Colonic mucosa (tissue), 4 donors: ENCODE measurements at places on chromosomes 7 and 10. TPM values are rescaled to one million over a fixed set of nuclear protein-coding genes. Genes with fewer than 3 reads are reported as not detected.

- no peak for DNase-seq
Observed at GRCh38 chr10:86707505-86707904, 39.2 kb downstream of the LDB3 start.

- no peak for DNase-seq
Observed at GRCh38 chr7:150769768-150770167, 30.4 kb downstream of the TMEM176B start.

DNA sequence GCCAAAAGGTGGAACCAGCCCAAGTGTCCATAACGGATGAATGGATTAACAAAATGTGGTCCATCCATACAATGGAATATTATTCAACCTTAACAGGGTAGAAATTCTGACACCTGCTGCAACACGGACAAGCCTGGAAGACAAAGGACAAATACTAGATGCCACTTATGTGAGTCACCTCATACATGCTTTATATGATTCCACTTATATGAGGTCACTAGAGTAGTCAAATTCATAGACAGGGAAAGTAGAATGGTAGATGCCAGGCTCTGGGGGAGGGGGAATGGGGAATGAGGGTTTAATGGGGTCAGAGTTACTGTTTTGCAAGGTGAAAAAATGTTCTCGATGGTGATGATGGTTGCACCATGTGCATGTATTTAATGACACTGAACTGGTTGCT lies 34.0 kb upstream of the CYTH3 start:
- DNase-seq: no peak

DNA sequence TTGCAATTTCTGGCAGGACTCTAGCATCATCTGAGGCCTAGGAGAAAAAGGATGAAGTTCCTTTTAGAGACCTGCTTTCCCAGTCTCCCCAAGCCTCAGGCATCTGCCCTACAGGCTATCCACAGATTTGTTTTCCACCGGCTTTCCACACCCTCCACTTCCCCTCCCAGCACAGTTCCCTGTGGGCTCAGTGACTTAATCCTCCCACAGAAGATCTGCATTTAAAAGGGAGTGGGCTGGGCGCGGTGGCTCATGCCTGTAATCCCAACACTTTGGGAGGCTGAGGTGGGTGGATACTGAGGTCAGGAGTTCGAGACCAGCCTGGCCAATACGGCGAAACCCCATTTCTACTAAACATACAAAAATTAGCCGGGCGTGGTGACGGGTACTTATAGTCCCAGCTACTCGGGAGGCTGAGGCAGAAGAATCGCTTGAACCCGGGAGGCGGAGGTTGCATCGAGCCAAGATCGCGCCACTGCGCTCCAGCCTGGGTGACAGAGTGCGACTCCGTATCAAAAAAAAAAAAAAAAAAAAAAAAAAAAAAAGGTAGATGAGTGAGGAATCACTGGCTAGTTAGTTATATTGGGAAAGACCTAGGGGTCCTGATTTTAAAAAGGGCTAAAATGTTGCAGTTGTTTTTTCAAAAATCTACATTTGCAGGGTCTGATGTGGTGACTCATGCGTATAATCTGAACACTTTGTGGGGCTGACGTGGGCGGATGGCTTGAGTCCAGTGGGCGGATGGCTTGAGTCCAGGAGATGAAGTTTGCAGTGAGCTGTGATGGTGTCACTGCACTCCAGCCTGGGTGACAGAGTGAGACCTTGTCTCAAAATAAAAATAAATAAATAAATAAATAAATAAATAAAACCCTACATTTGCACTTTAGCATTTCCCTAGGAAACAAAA lies 119.5 kb downstream of the BAMBI start:
- DNase-seq: no peak

GRCh38 chr10:12769323-12770044 lies 232.0 kb downstream of the CCDC3 start:
- no peak for DNase-seq

- DNase-seq: no peak
Observed at GRCh38 chr7:85287106-85287825, 100.4 kb upstream of the SEMA3D start.

DNA sequence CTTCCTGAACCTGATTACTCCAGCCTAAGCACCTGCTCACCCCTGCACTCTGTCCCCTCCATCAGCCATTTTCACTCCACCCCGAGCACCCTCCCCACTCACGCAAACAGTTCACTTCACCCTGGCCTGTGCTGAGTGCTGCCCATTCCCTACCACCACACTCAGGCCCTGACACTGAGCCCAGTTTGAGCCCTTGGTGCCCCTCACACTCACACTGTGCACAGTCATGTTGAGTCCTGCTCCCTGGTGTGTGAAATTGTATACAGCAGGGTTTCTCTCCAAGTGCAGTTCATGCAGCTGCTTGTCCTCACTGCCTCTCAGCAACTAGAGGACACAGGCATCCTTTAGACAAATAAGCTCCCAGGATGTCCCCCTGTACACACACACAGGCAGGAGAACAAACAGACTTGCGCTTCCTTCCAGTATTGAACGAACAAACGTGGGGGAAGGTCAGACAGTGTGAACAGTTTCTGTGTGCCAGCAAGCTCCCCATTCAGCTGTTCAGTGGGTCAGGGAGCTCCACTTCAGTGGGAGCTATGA lies 6.8 kb downstream of the MYO1G start:
- DNase-seq: no peak

DNA sequence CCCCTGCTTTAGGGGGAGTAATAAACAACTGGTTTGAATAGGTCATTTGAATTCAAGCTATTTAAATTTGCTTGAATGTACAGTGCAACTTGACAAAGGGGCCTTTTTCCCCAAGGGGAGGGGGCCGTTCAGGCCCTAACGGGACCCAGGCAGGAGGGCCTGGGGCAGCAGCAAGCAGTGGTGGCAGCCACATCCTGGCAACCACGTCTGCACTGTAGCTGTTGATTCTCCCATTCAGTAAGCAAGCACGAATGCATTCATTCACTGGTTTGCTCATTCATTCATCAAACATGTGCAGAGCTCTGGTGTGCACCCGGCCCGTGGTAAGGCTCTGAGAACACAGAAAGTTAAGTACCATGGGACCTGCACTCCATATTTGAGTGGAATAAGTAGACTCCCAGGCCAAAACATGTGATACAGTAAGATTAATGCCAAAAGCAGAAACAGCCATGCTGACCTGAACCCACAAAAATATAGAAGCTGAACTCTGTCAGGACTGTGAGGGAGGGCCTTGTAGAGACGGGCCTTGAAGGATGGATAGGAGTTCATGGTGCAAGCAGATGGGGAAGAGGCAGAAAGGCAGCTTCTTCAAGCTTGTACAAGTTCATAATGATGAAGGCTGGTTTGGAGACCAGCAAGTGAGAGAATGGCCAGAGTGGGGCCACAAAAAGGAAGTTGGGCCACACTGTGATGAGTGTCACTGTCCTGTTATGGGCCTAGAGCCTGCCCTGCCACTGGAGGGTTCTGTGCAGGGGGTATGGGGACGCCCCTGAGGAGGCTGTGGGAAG lies 29.3 kb upstream of the C10orf53 start:
- DNase-seq: no peak

DNA sequence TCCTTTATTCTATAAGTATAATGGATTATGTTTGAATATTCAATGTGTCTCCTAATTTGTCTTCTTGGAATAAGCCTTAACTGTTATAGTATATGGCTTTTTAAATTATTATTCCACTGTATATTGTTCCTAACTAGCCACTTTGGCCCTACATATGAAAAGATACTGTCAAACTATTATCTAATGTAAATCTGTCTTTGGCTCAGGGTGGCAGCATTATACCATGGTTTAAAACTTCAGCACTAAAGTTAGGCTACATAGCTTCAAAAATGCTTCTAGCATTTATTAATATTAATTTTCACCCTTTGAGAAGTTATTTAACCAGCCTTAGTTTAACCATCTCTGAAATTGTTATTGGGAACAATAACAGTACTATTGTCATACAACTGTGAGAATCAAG lies 543.1 kb upstream of the MBL2 start:
- DNase-seq: no peak

GRCh38 chr7:41323806-41324205 lies 379.1 kb downstream of the INHBA start:
- DNase-seq: no peak

DNA sequence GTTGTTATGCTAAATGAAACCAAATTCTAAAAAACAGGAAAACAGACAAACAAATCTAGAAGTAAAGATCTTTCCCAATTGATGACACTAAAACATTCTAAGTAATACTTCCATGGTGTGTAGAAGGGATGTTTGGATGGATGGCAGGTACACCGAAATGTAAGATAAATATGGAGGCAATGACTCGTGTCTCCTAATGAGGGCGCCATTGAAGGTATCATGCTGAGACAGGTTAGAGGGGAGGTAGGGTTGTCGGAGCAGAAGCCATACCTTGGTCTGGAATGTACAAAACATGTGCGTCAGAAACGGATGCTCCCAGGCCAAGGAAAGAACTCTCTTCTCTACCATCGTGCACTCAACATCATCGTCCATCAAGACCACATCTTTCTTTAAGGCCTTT lies 101.4 kb downstream of the PRKCQ start:
- no peak for DNase-seq

GRCh38 chr10:18399158-18399557 lies 252.2 kb downstream of the NSUN6 start:
- no peak for DNase-seq

- no peak for DNase-seq
Observed at GRCh38 chr7:39819514-39819913, 130.5 kb upstream of the CDK13 start.

Gene LRMDA
- 5.2 TPM for total RNA-seq

Gene PHTF2
- total RNA-seq: 9.7 TPM

Gene ST8SIA6
- 0.94 TPM for total RNA-seq

Gene ADCYAP1R1
- 0.37 TPM for total RNA-seq

Gene BAG3
- 30.4 TPM for total RNA-seq

Gene NPSR1
- total RNA-seq: 1.0 TPM
